Activated CD4-positive, alpha-beta T cell treated with anti-CD3 and anti-CD28 coated beads for 36 hours (primary cell): ENCODE measurements at places on chromosomes 7 and 10.

GRCh38 chr10:1425879-1426278 is 311.4 kb downstream of the ADARB2 start:
- no peak for DNase-seq

DNA sequence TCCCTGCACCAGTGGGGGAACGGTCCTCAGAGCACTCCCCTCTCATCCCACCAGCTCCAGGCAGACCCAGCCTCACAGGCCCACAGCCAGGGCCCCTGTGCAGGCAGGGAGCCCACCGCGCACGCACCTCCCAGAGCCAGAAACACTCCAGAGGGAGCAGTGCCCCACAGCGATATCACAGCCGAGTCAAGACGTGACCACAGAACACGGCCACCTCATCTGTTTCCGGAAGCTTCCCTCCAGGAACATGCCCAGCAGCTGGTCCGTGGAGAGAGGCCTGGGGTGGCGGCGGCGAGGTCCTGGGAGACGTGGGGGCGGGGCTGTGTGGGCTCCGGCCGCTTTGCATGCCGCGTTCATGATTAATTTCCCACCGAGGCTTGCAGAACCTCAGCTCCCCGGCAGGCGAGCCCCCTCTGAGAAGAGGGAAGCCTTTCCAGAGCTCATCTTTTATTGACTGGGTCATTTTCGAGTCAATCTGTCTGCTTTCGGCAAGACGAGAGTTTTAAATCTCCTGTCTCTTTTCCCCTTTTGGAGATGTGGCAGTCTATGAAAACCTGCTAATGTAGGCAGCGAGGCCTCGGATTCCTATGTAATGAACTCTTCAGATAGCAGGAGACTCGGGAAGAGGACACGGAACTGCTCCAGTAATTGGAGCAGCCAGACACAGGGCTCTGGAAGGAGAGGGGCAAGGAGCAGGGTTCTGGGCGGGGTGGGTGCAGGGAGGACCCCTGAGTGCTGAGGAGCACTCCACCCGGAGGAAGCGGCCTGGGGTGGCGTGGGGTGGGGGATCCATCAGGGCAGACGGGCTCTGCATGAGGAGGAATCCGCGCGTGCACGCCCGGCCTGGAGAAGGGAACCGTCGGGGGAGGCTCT is 242.8 kb downstream of the ELFN1 start:
- DNase-seq: no peak

DNA sequence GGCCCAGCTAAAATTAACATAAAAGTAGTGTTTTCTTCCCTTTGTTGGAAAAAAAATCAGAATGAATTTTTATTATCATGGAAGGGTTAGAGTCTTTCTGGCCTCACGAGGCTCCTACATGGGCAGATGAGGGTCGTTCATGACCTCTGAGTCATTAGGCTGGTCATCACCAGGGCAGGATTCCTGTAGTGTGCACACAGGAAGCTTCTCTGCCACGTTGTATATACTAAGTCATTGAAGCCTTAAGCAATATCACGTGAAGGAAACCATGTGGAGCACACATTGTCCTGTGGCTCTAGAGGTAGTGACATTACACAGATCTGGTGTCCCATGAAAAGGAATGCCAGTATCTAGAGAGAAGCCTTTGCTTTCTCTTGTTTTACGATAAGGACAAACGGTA is 84.7 kb upstream of the C1QL3 start:
- DNase-seq: no peak

DNA sequence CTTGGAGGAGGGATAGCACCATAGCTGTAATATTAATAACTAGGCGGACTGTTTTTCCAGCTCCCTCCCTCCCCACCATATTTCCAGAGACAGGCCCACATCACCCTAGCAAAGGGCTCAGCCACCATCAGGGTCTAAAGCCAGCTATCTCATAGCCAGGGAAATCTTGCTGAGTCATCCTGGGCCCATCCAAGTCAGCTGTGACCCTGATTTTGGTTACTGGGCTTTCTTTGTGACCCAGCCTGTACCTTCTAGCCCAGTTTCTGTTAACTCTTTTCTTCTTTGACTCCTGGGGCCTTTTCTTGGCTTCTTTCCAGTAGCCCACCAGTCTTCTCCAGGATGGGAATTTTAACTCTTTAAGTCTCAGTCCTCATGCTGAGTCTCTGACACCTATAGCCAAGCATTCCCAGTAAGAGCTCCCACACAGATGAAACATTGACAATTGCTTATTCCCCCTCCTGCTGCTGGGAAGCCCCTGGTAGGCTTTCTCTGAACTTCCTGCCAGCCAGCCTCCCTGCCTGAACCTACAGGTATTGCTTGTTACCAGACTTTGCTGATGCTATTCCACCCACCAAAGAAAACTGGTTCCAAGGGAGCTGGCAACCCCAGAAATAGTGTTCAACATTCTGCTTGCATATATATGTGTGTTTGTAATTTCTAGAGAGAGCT is 34.8 kb upstream of the ADO start:
- no peak for DNase-seq

- no peak for DNase-seq
Measured at GRCh38 chr7:50754241-50754640, 28.5 kb downstream of the GRB10 start.

GRCh38 chr7:139673230-139673629 is 104.6 kb downstream of the HIPK2 start:
- DNase-seq: peak; percentile 75

DNA sequence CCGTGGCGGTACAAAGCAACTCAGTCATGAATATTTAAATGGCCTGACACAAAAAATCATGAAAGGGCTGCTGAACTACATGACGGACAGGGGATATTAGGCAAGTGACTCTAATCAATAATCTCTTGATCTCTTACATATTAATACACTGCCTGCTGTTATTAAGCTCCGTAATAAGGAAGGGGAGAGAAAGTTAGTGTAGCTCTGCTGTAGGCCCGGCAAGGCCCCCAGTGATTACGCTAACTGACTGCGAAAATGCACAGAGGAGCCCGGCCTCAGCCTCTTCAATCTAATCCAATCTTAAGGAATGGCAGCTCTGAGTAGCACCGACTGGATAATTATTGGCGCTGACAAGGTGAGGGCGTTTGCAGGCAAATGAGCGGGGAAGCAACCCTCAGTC is 583.5 kb upstream of the MKI67 start:
- DNase-seq: no peak

GRCh38 chr10:73413108-73413527 is 740 bp downstream of the ANXA7 start:
- peak; percentile 63 for DNase-seq

DNA sequence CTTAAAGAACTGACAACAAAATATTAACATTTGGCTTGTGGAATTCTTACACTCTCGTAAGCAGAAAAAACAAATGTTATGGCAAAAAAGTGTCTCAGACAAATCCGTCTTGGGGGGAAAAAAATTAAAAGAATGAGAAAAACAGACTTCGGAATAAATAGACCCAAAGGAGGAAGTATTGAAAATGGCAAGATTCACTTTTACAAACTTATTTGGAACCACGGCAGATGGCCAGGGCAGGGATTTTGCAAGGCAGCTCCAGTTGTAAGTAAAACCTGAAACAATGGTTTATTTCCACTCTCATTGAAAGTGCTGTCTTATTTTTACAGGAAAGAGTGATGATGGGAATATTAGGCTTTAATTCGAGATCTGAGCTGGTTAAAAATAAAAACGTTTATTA is 1.5 kb upstream of the ZNF438 start:
- DNase-seq: no peak

GRCh38 chr7:30925913-30926312 is 14.3 kb downstream of the AQP1 start:
- DNase-seq: peak; percentile 2

DNA sequence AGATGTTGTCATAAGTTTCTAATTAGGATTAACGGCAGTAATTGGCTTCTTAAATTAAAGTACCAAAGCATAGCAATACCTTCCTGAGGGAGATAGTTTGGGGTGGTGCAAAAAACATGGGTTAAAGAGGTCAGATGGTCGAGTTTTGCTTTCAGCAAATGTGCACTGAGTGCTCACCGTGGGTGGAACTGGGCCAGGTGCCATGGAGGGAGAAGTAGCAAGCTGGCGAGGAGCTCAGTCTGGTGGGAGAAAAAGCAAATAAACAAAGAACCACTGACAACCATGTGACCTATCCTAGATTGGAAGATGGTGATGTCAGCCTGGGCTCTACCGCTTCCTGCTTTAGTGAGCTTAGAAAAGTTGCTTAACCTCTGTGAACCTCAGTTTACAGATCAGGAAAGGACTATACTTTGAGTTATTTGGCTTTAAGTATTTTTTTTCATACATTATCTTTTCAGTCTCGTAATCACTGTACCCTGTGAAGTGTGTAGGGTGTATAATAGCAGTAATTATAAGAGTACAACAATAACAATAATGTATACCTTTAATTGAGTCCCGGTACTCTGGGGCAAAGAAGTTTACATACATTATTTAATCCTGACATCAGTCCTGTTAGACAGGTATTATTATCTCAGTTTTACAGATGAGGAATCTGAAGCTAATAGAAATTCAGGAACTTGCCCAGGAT is 69.0 kb upstream of the PDCD4 start:
- peak; percentile 58 for DNase-seq

DNA sequence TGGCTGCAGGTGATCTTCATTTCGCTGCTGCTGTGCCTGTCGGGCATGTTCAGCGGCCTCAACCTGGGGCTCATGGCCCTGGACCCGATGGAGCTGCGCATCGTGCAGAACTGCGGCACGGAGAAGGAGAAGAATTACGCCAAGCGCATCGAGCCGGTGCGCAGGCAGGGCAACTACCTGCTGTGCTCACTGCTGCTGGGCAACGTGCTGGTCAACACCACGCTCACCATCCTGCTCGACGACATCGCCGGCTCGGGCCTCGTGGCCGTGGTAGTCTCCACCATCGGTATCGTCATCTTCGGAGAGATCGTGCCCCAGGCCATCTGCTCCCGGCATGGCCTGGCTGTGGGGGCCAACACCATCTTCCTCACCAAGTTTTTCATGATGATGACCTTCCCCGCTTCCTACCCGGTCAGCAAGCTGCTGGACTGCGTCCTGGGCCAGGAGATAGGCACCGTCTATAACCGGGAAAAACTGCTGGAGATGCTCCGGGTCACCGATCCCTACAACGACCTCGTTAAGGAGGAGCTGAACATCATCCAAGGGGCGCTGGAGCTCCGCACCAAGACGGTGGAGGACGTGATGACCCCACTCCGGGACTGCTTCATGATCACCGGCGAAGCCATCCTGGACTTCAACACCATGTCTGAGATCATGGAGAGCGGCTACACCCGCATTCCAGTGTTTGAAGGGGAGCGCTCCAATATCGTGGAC is 1.3 kb downstream of the CNNM2 start:
- peak; percentile 52 for DNase-seq
